KG1 (cell line): ENCODE measurements at places on chromosomes 11 and 22.

DNA sequence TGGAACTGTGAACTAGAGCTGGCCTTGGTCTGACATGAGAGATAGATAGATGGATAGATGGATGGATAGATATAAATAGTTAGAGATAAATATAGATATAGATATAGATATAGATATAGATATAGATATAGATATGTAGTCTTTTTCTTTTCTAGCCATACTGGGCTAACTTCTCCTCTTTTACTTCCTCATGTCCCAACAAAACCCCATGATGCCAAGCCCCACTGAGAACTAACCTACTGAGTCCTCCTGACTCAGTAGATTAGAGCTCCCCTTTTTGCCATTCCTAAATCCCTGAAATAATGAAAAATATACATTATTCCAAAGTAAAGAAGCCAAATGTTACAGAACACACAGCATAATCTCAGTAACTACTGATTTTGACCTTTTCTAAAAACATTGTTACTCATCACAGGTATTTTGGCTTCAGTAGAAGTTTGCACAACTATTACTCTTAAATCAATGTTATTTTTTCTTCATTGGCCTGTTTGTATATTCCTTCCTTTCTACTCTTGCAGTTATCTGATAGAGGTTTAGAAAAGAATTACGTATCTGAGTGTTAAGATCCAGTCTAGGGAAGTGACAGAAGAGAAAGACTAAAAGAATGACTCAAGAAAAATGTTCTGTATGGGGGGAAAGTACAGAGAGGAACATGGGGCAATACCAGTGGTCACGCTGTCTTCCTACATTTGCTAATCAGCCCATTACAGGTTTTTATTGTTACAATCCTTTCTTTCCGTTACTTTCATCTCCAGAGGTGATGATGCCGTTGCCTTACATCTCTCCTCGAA lies 6.0 kb upstream of the OR10D3 start:
- DNase-seq = no peak

- DNase-seq = no peak
Observed at GRCh38 chr11:132078264-132079076, 708.1 kb downstream of the NTM start.

DNA sequence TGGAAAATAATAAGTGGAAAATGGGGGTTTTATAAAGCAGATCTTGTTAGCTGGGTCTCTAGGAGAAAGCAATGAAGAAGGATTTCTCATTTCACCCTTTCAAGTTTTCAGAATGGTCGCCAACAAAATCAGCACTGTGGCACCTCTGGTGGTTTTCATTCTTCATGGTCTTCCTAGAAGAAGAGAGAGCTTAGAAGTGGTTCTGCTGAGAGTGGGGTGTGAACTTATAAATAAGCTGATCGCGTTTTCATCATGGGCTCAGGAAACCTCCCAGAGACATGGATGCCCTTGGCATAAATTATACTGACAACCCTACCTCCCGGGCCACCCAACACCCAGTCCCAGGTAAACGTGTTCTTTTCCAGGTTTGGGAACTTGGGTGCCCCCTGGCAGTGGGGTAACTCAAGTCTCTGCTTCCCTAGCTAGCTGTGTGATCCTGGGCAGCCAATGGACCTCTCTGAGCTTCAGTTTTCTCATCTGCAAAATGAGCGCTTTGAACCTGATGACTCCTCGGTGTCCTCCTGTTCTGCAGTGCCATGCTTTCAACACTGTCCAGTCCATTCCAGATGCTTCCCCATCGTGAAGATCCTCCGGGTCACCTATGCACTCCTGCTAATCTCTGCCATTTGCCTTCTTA lies 72.6 kb upstream of the GRAMD1B start:
- DNase-seq = peak; percentile 26

- no peak for DNase-seq
Observed at GRCh38 chr22:43514476-43515157, 102.8 kb downstream of the MPPED1 start.
